ENCODE measurements at places on chromosomes 4 and X.

DNA sequence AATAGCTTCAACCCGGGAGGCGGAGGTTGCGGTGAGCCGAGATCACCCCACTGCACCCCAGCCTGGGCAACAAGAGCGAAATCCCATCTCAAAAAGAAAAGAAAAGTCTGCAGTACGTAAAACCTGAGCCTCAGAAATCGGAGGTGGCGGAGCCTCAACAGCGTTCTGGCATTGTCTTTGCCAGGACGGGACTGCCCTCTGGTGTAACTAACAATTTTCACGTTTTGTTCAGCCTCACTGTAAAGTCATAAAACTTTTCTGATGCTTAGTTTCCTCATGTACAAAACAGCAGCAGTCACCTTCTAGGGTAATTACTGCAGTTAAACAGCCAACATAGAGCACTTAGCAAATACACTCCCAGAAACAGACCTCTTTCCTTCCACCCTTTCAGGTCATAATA is 121.7 kb downstream of the RBM47 start:
- DNase-seq: no peak

DNA sequence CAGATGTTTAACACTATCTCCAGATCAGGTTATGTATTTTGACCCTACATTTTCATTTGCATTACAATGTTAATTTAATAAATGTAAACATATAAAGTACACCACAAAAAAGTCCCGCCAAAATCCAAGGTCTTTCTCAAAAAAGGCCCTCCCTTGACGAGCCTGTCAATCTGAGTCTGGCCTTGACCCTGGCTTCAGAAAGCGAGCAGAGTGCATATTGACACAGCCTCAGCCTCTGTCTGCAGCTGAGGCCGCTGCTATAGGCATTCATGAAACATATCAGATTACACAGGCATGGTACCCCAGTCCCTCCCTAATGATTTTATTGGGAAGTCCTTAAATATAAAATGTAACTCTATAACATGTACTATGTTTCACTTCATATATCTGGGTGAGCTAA is 6.2 kb downstream of the MBNL3 start:
- DNase-seq: no peak

- DNase-seq: no peak
Measured at GRCh38 chrX:41116948-41117347, 31.7 kb downstream of the USP9X start.

DNA sequence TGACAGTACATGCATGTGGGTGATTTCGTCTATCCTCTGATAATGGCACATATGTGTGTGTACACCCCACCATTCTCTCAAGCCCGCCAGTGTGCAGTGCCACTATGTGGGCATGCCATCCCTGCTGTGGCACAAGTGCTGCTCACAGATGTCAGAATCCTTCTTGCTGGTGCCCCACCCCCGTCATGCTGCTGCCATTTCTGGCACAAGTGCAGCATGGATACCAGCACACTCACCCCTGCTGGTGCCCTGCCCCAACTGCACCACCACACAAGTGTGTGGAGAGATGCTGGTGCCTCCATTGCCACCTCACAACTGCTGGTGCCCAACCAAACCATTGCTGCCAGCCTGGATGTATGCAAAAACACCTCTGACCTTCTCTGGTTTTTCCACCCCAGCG is 1133.8 kb downstream of the TECRL start:
- no peak for DNase-seq

DNA sequence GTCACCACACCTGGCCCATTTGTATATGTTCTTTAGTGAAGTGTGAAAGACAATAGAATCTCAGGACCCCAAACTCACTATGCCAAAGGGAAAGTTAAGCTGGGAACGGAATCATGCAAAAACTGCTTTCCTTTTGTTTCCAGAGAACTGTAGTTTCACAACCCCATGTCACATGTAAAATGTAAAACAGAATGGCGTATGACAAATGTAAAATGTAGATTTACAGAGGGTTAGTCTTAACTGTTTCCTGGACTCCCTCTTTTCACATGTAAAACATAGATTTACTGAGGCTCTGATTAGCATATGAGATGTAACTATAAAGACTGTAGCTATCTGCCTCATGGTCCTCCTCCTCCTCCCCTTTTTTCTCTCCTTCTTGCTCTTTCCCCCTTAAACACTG is 66.3 kb downstream of the ABLIM2 start:
- no peak for DNase-seq

DNA sequence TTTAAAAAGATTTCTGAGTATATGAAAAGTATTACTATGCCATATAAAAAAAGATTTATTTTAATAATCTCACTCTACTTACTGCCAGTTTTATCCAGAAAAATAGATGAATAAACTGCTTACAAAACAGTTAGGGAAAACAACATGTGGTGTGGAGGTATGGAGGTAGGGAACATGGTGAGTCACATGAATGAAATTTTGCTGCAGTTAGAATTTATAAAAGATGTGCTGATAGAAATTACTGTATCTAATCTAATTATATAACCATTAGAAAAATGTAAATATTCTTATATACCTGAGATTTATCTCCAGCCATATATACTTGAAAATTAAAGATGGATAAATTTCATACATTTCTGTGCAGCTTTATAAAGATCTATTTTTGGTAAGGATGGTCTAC is 184.0 kb upstream of the ANK2 start:
- no peak for DNase-seq

GRCh38 chr4:77471821-77472495 is 133.7 kb upstream of the CXCL13 start:
- no peak for DNase-seq

- DNase-seq: no peak
Measured at GRCh38 chrX:36963852-36964251, 44.3 kb upstream of the FAM47C start.

Measured in T-helper 1 cell (primary cell).